ENCODE measurements at places on chromosomes 7 and 10.

GRCh38 chr10:60352105-60352504 lies 37.6 kb downstream of the ANK3 start:
- H3K36me3 ChIP-seq, result no peaks in the 10 kb centered on the region
- H3K4me3 ChIP-seq, result no peak overlapping the region
- DNase-seq, result no peak

DNA sequence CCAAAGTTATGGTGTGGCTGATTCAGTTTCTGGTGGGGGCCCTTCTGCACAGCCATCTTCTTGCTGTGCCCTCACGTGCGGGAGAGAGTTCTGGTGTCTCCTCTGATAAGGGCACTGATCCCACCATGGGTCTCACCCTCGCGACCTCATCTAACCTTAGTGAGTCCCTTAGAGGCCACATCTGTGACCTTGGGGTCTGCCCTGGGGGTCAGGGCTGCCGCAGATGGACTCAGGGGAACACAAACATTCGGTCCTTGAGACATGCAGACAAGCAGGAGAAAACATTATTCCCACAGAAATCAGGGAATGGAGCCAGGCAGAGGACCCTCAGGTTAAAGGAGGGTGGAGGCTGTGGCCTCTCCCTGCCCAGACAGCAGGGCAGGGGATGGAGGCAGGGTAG lies 177.9 kb downstream of the DNAJB6 start:
- no peak for DNase-seq
- H3K4me3 ChIP-seq, result no peak overlapping the region
- H3K36me3 ChIP-seq, result no peaks in the 10 kb centered on the region
- no peaks in the 10 kb centered on the region for H3K27me3 ChIP-seq
- no peak overlapping the region for H3K27ac ChIP-seq

DNA sequence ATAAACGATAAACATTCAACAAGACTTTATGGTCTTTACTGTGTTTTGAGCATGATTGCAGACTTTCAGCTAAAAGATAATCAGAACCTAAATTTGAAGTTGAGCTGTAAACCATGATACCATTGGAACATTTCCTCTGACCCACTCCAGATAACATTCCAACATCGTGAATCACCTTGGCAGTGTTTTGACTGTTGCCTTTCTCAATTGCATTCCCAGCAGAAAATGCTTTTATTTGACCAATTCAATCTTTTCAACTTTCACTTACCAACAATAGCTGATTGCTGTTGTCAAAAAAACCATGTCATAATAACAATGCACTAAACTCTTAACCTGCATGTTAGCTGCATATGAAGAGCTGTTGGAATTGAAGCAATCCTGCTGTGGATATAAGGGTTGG lies 165.5 kb downstream of the MDFIC start:
- peak; percentile 89 for DNase-seq
- H3K4me3 ChIP-seq, result no peak overlapping the region
- peaks cover 2% of the 10 kb centered on the region for H3K4me1 ChIP-seq
- no peak overlapping the region for H3K27ac ChIP-seq
- no peaks in the 10 kb centered on the region for H3K36me3 ChIP-seq

DNA sequence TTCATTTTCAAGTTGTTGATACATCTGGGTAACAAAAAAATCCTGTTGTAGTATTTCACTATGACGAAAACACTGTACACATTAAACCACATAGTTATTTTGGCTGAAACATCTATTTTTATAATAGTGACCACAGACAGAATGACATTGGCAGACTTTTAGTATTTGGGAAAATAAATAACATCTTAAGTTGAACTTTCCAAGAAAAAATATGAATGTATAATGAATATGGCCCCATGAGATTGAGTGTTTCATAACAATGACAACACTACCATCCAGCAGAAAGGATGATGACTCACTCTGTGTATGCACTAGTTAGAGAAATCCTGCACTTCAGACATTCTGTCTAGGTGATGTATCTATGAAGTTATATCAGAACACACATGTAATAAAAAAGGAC lies 118.1 kb downstream of the SEMA3D start:
- no peaks in the 10 kb centered on the region for H3K4me1 ChIP-seq
- H3K36me3 ChIP-seq, result no peaks in the 10 kb centered on the region
- no peak overlapping the region for H3K27ac ChIP-seq
- H3K27me3 ChIP-seq, result no peaks in the 10 kb centered on the region

GRCh38 chr7:15684111-15684800 lies 2.2 kb downstream of the MEOX2 start:
- H3K36me3 ChIP-seq, result no peaks in the 10 kb centered on the region
- H3K27me3 ChIP-seq, result peaks cover 29% of the 10 kb centered on the region
- no peak overlapping the region for H3K27ac ChIP-seq
- no peak overlapping the region for H3K4me3 ChIP-seq
- no peak for DNase-seq

DNA sequence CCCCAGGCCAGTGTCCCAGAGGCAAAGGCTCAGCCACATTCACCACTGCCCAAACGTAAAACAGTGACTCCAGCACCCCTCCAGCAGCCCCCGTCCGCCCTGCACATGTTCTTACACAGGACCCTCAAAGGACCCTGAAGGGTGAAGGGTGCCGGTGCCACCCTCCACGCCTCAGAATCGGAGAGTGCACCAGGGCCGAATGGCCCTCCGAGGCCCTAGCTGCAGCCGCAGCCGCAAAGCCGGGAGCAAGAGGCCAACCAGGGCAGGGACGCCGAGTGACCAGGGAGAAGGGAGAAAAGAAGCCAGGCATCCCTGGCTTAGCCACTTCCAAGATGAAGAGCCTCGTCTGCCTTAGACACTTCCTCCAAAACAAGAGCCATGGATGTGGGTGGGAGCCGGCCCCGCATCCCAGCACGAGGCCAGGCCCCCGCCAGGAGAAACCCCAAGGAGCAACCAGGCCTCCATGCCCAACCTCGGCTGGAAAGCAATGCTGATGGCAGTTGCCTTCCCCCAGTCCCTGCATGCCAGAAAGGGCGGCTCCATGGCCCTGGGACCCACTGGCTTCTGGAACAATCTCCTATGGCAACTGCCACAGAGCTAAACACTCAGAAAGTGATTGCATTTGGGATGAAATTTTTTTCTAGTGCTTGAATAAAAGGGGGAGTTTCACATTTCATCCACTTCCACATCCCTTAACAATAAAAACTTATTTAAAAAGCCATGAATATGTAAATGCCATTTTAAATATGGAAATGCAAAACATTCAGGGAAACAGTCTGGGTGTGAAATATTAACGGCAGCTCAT lies 92.3 kb downstream of the MAD1L1 start:
- DNase-seq, result no peak
- H3K4me3 ChIP-seq, result no peak overlapping the region
- H3K27me3 ChIP-seq, result no peaks in the 10 kb centered on the region
- no peaks in the 10 kb centered on the region for H3K36me3 ChIP-seq
- H3K4me1 ChIP-seq, result no peaks in the 10 kb centered on the region
